ENCODE measurements at places on chromosomes 11 and 22.

DNA sequence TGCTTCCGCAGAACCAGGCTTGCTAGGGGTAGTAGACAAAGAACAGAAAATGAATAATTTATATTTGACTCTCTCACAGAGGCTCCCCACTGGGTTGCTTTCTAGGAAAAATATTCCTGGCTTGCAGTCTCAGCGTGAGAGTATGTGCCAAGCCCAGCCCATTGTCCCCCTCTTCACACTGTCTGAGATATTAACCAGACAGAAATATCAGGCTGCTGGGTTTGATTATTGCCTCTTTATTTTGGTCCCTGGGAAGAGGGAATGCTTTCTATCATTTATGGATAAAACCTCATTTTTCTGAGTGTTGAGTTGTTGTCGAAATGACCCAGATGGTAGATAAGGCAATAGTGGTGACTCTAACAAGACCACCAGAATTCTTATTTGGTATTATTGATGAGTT lies 367.9 kb downstream of the METTL15 start:
- no peaks in the 10 kb centered on the region for H3K4me1 ChIP-seq
- H3K4me3 ChIP-seq: no peak overlapping the region
- DNase-seq: no peak
- no peaks in the 10 kb centered on the region for H3K27me3 ChIP-seq
- no peak overlapping the region for H3K27ac ChIP-seq
- H3K36me3 ChIP-seq: no peaks in the 10 kb centered on the region

- H3K27me3 ChIP-seq: no peaks in the 10 kb centered on the region
- no peak overlapping the region for H3K4me3 ChIP-seq
- no peaks in the 10 kb centered on the region for H3K4me1 ChIP-seq
- H3K27ac ChIP-seq: no peak overlapping the region
- no peaks in the 10 kb centered on the region for H3K36me3 ChIP-seq
These were observed 343.1 kb upstream of the SYN3 start for GRCh38 chr22:33401291-33401690.

DNA sequence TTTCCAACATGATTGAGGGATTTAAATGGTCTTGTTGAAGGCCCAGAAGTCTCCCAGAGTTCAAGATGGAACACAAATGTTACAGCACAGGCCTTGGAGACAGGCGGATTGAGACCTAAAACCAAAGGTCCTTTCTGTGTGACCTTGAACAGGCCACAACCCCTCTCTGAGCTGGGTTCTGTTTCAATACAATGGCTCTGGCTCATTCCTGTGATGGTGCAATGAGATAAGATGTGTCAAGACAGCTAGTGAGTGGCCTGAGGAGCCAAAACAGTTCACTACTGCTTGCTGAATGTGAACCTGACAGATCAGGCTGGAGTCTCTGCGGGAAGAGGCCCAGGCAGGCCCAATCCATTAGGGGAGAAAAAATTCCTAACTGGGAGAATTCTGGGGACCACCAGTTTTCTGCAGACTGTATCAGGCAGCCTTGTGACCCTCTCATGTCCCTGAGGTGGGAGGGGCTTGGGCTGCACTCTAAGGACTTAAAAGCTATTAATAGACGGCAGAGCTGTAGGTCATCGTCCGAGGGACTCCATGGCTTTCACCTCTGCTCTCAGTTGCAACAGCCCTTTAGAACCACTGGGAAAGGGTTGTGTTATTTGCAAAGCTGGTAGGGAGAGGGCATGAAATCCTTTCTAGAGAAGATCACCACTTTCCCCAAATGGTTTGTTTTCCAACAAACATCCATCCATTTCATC lies 126.1 kb upstream of the TEAD1 start:
- H3K27ac ChIP-seq: no peak overlapping the region
- no peak overlapping the region for H3K4me3 ChIP-seq
- H3K36me3 ChIP-seq: no peaks in the 10 kb centered on the region
- H3K4me1 ChIP-seq: no peaks in the 10 kb centered on the region

DNA sequence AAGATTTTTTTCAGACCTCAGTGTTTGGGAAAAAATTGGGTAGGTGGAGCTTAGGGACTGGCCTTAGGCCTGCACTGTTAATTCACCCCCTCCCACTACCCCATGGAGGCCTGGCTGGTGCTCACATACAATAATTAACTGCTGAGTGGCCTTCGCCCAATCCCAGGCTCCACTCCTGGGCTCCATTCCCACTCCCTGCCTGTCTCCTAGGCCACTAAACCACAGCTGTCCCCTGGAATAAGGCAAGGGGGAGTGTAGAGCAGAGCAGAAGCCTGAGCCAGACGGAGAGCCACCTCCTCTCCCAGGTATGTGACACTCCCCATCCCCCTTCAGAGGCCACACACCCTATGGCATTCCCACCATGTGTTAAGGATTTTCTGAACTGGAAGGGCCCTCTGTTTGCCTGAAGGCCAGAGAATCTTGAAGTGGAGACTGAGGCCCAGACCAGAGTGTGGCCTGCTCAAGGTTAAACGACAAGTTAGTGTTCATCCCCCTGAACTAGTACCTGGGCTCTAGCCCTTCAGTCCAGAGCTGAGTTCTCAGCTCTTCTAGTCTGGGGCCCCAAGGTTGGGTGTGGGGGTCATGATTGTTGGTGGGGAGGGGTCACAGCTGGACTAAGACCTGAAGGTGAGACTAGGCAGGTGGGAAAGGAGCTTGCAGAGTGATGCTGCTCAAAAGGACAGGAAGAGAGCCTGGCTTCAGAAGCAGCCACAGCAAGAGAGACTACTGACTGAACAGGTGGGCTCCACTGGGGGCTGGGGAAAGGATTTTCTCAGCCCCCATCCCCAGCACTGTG lies 2.3 kb upstream of the FOLR1 start:
- no peaks in the 10 kb centered on the region for H3K36me3 ChIP-seq
- no peak overlapping the region for H3K4me3 ChIP-seq
- H3K27me3 ChIP-seq: no peaks in the 10 kb centered on the region
- H3K27ac ChIP-seq: no peak overlapping the region
- no peaks in the 10 kb centered on the region for H3K4me1 ChIP-seq
- DNase-seq: no peak

GRCh38 chr11:16902182-16902581 lies 112.0 kb downstream of the PLEKHA7 start:
- no peak overlapping the region for H3K4me3 ChIP-seq
- H3K27ac ChIP-seq: no peak overlapping the region
- H3K27me3 ChIP-seq: no peaks in the 10 kb centered on the region
- no peak for DNase-seq
- no peaks in the 10 kb centered on the region for H3K36me3 ChIP-seq
- peaks cover 5% of the 10 kb centered on the region for H3K4me1 ChIP-seq

- no peaks in the 10 kb centered on the region for H3K36me3 ChIP-seq
- H3K4me1 ChIP-seq: peaks cover 47% of the 10 kb centered on the region
- H3K27me3 ChIP-seq: no peaks in the 10 kb centered on the region
- no peak for DNase-seq
- H3K4me3 ChIP-seq: no peak overlapping the region
These were observed 99.9 kb downstream of the CD44 start for GRCh38 chr11:35238882-35239281.

- H3K27ac ChIP-seq: no peak overlapping the region
- H3K36me3 ChIP-seq: no peaks in the 10 kb centered on the region
- no peak for DNase-seq
- no peak overlapping the region for H3K4me3 ChIP-seq
- no peaks in the 10 kb centered on the region for H3K27me3 ChIP-seq
These were observed 107.0 kb downstream of the FAR1 start for GRCh38 chr11:13775471-13775870.

- no peaks in the 10 kb centered on the region for H3K27me3 ChIP-seq
- no peak overlapping the region for H3K27ac ChIP-seq
- DNase-seq: no peak
These were observed 13.2 kb downstream of the PPM1F start for GRCh38 chr22:21939461-21939913.

- H3K4me1 ChIP-seq: peaks cover 10% of the 10 kb centered on the region
- DNase-seq: no peak
- no peak overlapping the region for H3K27ac ChIP-seq
- H3K4me3 ChIP-seq: no peak overlapping the region
These were observed 39.7 kb downstream of the FLI1 start for GRCh38 chr11:128733440-128734102.

All from pancreas (tissue), 10 donors.